ENCODE measurements at places on chromosomes 1 and 21. TPM values are rescaled to one million over a fixed set of nuclear protein-coding genes. Genes with fewer than 3 reads are reported as not detected.

The CCDC18 gene
- 4.1 TPM for total RNA-seq

The TDRD5 gene
- total RNA-seq = not detected

The LAX1 gene
- 0.32 TPM for total RNA-seq

The OPRD1 gene
- total RNA-seq = not detected

The AADACL3 gene
- total RNA-seq = not detected

The A3GALT2 gene
- total RNA-seq = not detected

The NKAIN1 gene
- not detected for total RNA-seq

The COPA gene
- 125 TPM for total RNA-seq

The GPR153 gene
- total RNA-seq = 6.7 TPM

The SH3D21 gene
- 4.2 TPM for total RNA-seq

The NCMAP gene
- not detected for total RNA-seq

The TSACC gene
- total RNA-seq = not detected

The PTPN7 gene
- total RNA-seq = 0.82 TPM

The PADI2 gene
- 0.25 TPM for total RNA-seq

The TOE1 gene
- 5.0 TPM for total RNA-seq

The OR10X1 gene
- not detected for total RNA-seq

The FALEC gene
- 0.70 TPM for total RNA-seq

The RIMS3 gene
- total RNA-seq = 4.4 TPM

The OR2L8 gene
- total RNA-seq = not detected

The STIL gene
- 0.88 TPM for total RNA-seq

The LCE3E gene
- total RNA-seq = not detected

The PDZK1IP1 gene
- not detected for total RNA-seq

The VASH2 gene
- 1.3 TPM for total RNA-seq

The RNF186 gene
- total RNA-seq = not detected

The OR2T33 gene
- total RNA-seq = not detected

The LRRC71 gene
- 0.31 TPM for total RNA-seq

The STUM gene
- total RNA-seq = 1.0 TPM

The RXRG gene
- total RNA-seq = 3.6 TPM

The ACTA1 gene
- total RNA-seq = 54.5 TPM

The REN gene
- total RNA-seq = 0.51 TPM

The TSPEAR gene
- total RNA-seq = 4.6 TPM

The ANGPTL1 gene
- 25.7 TPM for total RNA-seq

The DMBX1 gene
- not detected for total RNA-seq

The GPR37L1 gene
- total RNA-seq = not detected

The AGTRAP gene
- total RNA-seq = 25.0 TPM

The GBP6 gene
- total RNA-seq = not detected

The CA6 gene
- total RNA-seq = not detected

The OR6N2 gene
- not detected for total RNA-seq

The AMY2B gene
- 27.4 TPM for total RNA-seq

The GJA4 gene
- 31.4 TPM for total RNA-seq

The LIN9 gene
- 9.9 TPM for total RNA-seq

The CADM3 gene
- total RNA-seq = 10.6 TPM

The KRTAP19-8 gene
- not detected for total RNA-seq

The MCOLN2 gene
- 0.34 TPM for total RNA-seq

The PRR9 gene
- not detected for total RNA-seq

The PROK1 gene
- not detected for total RNA-seq

The RIPPLY3 gene
- not detected for total RNA-seq

The CNR2 gene
- total RNA-seq = not detected

The FCRL2 gene
- not detected for total RNA-seq

The MAPKAPK2 gene
- total RNA-seq = 221 TPM

The GGPS1 gene
- 29.7 TPM for total RNA-seq

The AKR7A3 gene
- not detected for total RNA-seq

The TGFB2 gene
- total RNA-seq = 4.5 TPM

The PIK3R3 gene
- 49.8 TPM for total RNA-seq

The AQP10 gene
- 0.37 TPM for total RNA-seq

The UBL4B gene
- total RNA-seq = not detected

The KRTAP10-7 gene
- total RNA-seq = not detected

Data from right cardiac atrium (tissue), 5 donors.